Fibroblast of skin of right biceps (primary cell): ENCODE measurements at places on chromosomes 7 and 10.

- DNase-seq, result no peak
These were observed 743 bp upstream of the PITRM1 start for GRCh38 chr10:3173171-3173878.

DNA sequence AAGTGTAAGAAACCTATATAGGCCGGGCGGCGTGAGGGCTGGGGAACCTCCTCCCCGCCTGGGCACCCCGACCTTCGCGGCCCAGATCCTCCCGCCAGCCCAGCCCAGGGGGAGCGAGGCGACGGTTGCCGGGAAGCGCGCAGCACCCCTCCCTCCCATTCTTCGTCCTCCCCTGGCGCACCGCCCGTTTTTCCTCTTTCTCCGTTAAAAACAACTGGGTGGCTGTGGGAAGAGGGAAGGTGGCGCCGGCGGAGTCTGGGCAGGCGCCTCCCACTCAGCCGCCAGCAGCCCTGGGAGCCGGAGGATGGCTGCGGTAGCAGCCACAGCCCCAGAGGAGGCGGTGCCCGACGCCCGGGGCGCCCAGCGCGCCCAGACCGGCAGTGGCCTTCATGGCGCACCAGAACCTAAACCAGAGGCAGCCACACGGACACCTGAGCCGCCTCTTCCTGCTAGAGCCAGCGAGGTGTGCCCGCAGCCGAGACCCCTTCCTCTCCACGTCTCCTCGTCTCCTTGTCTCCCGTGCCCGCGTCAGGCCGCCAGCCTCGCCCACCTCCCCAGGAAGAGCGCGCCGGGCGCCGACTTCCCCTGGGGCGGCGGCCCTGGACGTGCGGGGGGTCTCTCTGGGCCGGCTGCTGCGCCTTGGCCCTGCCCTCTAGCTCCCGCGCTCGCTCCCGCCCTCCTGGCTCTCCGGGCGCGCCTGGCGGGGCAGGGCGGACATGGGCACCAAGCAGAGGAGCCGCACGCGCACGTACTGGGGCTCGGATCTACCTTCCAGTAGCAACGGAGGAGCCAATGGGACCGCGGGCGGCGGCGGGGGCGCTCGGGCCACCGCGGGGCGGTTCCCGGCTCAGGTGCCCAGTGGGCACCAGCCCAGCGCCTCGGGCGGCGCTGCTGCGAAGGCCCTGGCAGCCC is 32.8 kb upstream of the SFTPD start:
- DNase-seq, result peak; percentile 59

GRCh38 chr7:90771281-90771680 is 175.2 kb downstream of the CDK14 start:
- DNase-seq, result peak; percentile 40

- no peak for DNase-seq
These were observed 162.8 kb downstream of the ELMO1 start for GRCh38 chr7:37285706-37286453.

GRCh38 chr10:74530981-74531380 is 295.4 kb upstream of the KAT6B start:
- DNase-seq, result peak; percentile 47

- no peak for DNase-seq
These were observed 52.4 kb downstream of the CALD1 start for GRCh38 chr7:134831862-134832261.

DNA sequence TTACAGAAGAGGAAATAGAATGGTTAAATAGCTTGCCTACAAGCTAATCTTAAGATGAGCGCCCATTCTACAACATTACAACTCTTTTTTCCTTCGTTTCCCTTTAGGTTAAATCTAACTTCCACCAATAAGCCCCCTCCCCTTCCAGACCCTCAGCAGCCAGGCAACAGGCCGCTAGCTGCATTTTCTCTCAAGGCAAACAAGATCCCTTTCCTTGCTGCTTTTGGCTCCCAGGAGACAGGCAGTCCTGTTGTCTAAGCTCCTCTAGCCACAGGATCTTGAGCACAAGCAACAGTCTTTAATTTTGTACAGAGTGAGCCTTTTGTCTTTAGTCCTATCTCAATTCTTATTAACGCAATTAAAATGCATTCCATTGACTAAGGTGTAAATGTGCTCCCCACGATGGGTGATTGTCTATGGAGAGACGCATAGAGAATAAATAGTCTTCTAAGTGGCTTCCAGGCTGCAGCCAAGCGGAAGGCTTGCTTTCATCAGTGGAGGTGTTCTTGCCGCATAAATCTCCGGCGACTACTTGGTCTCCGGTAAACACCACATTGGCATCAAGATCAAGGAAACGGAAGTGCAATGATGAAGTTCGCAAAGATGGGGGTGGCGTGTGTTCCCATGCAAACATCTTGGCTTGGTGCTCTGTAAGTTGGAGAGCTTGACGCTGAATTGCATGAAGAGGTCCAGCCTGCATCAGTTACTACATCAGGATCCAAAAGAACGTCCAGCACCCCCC is 181.9 kb upstream of the LYZL2 start:
- no peak for DNase-seq

DNA sequence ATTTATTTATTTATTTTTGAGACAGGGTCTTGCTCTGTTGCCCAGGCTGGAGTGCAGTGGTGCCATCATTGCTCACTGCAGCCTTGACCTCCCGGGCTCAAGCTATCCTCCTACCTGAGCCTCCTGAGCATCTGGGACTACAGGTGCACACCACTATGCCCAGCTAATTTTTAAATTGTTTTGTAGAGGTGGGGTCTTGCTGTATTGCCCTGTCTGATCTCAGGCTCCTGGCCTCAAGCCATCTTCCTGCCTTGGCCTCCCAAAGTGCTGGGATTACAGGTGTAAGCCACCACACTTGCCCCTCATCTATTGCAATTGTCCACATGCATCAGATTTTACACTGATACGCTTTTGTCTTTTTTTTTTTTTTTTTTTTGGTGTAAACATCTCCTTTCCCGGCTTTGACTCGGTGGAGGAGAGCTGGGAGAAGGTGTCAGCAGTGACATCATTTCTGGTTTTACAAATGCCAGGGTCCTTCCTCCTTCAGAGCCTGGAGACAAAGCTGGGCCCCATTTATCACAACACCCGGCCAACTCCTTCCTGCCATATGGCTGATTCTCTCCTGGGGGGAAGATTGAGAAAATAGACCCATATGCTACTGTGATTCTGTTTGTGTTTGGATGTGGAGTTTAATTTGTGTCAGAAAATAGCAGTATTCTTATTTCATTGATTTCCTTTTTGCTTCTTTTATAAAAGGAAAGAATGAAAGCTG is 61.3 kb downstream of the GALNT17 start:
- DNase-seq, result no peak

- no peak for DNase-seq
These were observed 29.6 kb downstream of the POR start for GRCh38 chr7:75944507-75944906.

DNA sequence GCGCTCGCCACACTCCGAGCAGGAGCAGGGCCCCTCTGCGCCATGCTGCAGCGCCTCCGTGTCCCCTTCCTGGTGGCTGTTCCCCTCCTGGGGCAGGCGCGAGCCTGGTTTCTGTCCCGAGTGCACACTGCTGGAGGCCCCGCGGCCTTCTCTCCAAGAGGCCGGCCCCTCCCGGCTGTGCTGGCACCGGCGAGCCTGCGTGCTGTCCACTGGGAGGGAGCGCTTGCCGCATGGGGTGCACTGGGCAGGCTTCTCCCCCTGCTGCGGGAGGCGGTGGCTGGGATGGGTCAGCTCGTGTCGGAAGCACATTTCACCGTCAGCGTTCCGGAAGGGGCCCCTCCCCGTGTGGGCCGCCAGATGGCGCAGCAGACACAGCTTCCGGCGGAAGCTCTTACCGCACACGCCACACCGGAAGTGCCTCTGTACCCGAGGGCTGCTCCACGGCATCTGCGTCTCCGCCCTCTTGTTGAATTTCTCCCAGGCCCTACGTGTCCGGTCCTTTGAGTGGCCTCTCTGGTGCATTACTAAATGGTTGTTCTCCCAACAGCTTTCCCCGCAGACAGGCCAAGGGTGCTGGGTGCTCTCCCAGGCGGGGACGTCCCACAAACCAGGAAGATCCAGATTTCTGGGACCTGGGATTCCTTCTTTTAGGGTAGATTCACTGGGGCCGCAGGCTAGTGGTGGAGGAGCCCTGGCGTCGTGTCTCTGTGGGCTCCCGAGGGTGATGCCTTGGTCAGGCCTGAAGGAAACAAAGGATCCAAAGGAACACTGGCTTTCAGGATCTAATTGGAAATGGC is 18.7 kb downstream of the ZNF786 start:
- peak; percentile 27 for DNase-seq

- DNase-seq, result no peak
These were observed 249.8 kb upstream of the HPS1 start for GRCh38 chr10:98696516-98696915.

GRCh38 chr7:139775829-139776266 is 1.9 kb downstream of the HIPK2 start:
- DNase-seq, result peak; percentile 82

DNA sequence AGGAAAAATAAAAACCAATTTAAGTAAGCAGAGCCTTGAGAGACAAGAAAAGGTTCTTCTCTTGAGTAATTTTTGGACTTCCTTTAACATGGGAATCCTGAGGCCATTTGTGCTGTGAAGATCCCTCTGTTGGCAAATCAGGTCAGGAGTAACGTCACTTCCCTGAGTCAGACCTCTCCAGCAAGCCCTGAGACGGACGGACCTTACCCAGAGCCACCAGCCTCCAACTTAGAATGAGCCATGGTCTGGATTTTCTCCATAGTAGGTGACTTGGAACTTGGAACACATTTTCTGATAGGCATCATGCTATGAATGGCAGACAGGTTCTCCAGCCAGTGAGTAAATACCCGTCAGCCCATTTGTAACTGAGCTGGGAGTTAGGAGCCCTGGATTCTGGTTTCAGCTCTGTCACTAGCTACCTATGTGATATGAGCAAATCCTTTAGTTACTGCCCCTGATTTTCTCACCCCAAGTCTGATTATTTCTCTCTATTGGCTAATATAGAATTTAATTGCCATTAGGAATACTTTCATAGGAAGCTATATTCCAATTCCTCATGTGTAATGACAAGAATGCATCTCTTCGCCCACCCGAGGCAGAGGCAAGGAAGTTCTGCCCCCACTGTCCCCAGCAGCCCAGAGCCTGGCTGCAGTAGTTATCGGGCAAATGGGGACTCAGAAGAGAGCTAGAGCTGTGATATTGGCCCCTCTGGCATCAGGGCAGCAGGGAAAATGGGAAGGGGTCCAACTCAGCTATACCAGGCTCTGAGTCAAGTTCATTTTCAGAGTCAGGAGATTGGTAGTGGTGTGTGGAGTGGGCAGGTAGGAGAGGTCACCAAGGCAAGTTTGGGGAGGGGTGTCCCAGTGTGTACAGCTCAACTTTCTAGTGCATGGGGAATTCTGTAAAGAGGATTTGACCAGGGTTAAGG is 153.7 kb upstream of the AGK start:
- no peak for DNase-seq

DNA sequence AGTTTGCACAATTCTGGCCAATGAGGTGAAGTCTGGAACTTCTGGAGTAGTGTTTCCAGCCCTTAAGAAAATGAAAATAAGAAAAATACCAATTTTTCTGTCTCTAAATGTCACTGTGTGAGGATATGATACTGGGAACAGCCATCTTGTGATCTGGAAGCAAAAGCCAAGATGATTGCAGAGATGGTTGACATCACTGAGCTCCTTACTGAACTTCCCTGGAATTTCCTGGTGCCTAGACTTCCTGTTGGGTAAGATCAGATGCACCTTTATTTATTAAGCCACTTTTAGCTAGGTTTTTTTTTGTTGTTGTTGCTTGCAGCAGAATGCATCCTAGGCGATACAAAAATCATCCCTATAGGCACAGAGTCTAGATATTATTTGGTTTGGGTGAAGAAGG is 27.3 kb upstream of the INHBA start:
- DNase-seq, result no peak

GRCh38 chr7:142887282-142888015 is 1.9 kb upstream of the TRPV6 start:
- no peak for DNase-seq

GRCh38 chr7:128302139-128302538 is 41.6 kb downstream of the RBM28 start:
- DNase-seq, result no peak

DNA sequence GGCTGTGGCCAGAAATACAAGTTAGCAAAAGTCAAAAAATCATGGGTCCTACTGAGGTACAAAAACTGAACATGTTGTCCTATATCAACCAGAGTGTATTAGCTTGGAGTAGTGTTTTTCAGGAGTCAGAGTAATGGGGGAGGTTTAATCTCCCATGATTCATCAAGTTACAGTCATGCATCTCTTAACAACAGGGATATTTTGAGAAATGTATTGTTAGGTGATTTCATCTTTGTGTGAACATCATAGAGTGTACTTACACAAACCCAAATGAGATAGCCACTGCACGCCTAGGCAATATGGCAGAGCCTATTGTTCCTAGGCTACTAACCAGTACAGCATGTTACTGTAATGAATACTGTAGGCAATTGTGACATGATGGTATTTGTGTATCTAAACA is 14.9 kb upstream of the TES start:
- peak; percentile 64 for DNase-seq

DNA sequence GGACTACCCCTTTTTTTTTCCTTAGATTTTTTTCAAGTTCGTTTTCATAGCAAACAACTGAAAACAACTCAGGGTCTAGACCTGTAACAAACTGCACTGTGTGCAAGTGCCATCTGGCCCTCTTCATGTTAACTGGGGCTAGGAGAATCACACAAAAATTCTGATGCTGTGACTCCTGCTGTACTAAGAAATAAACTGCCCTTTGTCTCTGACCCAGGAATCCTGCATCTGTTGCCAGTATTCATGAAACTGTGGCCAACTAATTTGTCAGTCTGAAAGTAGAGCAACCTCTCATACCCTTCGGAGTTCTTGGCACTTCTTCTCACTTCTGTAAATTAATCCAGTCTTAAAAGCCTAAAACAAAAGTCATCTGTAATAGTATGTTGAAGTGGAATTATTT is 218.4 kb upstream of the PCDH15 start:
- no peak for DNase-seq

DNA sequence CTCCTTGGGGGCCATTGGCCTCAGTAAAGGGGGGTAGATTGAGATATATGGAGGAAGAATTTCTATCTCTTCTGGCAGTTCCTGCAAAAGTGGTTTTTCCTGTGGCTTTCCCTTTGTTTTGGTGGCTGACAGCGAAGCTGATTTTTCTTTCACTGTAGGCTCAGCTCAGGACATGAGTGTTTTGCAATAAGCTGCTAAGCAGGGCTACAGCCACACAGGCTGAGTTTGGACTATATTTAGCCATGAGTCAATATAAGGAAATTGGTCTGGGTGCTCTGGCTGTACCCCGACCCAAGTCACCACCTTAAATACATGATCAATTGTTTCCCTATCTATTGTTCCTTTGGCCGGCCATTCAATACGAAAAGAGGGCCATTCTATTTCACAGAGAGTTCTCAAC is 212.7 kb upstream of the KCND2 start:
- peak; percentile 44 for DNase-seq

GRCh38 chr10:123584419-123584775 is 81.8 kb upstream of the GPR26 start:
- DNase-seq, result no peak

GRCh38 chr10:17029581-17030271 is 99.9 kb downstream of the CUBN start:
- peak; percentile 90 for DNase-seq

GRCh38 chr10:97034301-97034700 is 151.5 kb downstream of the SLIT1 start:
- DNase-seq, result no peak

DNA sequence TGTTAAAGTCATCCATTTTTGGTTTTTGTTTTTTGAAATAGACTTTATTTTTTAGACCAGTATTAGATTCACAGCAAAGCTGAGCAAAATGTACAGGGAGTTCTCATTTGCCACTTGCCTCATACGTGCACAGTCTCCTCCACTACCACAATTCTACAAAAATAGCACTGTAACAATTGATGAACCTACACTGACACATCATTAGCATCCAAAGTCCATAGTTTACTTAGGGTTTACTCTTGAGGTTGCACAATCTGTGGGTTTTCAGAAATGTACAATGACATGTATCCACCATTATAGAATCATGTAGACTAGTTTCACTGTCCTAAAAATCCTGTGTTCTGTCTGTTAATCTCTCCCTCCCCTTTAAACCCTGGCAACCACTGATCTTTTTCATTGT is 125.8 kb upstream of the PDSS1 start:
- DNase-seq, result no peak
